ENCODE measurements at places on chromosomes 1 and 21.
A peak's percentile ranks its signal among the peaks of the same experiment; 100 is the strongest.

GRCh38 chr1:94793296-94793656, 26.9 kb upstream of the SLC44A3 start:
- no peak for DNase-seq

DNA sequence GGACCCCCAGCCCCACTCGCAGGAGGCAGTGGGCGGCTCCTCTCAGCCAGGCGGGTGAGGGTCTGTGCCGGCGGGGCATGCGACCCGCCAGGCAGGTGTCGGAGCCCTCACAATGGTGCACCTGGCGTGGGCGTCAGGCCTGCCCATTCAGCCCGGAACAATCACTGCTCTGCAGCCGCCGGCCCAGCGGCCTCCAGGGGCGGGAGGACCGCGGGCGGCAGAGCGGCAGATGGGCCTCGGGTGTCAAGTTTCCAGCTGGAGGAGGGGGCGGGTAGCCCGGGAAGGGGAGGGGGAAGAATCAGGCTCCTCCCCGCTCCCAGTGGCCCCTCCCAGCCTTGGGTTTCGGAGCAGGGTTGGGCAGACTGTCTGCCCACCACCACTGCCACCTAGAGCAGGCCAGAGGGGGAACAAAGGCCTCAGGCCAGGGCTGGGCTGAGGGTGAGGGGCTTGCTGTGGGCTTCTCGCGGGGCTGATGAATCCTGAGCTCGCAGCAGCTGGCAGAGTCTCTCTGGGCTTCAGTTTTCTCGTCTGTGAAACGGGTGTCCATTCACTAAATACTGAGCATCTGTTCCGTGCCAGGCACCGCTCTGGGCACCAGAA, 39.5 kb upstream of the CASZ1 start:
- DNase-seq: no peak

GRCh38 chr1:194809215-194809614, 1622.8 kb upstream of the B3GALT2 start:
- DNase-seq: no peak

GRCh38 chr1:197485790-197486189, 217.7 kb downstream of the CRB1 start:
- DNase-seq: no peak

DNA sequence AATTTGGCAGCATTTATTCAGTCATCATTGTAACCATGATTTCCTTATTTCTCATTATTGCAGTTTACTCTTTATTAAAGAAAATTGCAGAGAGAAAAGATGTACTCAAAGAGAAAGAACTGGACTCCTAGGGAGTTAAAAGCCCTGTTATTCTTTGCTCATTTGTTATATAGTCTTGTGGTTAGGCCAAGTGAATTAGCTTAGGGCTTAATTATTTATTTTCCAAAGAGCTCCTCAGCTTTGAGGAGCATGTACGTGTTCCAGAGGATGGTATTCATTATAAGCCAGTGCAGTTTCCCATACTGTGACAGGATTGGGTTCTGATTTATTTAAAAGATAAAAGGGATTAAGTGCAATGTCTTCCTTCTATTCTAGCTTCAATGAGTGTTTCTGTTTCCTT, 86.4 kb downstream of the GPR161 start:
- no peak for DNase-seq

GRCh38 chr1:208538078-208538477, 293.9 kb upstream of the PLXNA2 start:
- DNase-seq: no peak

DNA sequence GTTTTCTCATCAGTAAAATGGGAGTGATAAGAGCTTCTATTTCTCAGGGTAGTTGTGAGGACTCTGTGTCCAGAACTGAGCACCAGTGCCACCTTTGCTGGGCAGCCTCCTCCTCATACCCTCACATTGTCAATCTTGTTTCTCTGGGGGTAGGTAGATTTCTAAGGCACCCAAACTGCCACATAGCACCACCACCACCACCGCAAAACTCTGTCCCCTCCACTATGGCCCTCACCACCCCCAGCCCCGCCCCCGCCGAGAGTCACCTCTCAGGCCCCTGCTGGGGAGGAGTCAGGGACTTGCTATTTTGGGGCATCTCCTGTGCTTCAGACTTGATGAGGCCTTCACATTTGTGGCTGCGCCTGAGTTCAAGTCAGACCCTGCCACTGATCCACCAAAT, 549.2 kb downstream of the PTPRU start:
- no peak for DNase-seq

DNA sequence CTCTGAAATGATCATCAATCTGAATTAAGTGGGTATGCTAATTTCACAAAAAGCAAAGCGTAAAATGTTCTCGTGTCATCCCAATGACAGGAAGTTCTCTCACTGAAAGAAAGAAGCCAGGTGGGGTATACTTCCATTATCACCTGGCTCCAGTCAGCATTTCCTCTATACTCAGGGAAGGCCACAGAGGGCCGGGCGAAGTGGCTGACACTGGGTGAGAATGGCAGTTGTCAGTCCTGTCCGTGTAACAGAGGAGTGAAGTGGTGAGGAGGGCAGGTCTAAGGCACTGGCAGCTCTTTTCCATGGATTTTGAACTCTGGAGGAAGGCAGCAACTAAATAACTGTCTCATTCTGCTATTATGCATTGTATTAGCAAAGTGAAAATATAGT, 60.4 kb downstream of the CAPN2 start:
- no peak for DNase-seq

DNA sequence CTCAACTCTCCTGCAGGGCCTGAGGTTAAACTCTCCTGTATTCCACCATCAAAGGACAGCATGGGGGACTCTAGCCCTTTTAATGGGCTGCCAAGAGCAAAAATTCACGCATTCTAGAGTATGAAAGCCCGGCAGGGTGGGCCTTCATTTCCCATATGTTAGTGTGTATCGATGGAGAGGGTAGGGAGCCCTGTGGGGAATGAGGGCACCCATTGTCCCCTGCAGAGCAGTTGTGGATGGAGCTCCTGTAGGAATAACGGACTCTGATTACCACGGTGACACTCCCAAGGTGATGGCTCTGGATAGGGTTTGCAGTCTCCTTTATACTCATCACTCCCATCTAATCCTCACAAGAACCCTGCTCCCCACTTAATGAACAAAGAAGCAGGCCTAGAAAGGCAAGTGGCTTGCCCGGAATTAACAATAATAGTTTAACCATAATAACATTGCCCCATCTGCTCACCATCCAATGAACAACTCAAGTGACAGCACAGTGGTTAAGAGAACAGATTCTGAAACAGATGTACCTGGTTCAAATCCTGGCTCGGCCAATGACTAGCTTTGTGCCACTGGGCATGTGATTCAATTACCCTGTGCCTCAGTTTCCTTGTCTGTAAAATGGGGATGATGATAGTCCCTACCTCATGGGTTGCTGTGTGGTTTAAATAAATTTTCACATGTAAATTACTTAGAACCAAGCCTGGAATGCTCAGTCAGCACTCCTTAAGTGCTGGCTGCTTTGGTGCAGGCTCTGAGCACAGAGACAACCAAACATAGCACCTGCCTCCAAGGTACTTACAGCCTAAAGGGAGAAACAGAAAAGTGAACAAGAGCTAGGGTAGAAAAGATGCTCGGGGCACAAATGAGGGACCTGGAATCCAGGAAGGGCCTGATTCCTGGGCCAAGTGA, 29.0 kb downstream of the HIVEP3 start:
- no peak for DNase-seq

DNA sequence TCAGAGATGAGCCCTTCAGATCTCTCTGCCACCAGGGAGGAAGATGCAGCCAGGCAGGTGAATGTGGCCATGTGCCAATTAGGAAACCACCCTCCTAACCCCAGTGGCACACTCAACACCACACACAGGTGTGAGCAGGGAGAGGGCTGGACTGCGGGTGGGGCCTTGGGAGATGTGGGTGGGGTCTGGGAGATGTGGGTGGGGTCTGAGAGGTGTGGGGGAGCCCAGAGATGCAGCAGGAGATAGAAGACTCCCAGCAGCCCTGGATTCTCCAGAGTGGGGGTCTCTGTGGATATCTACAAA, 43.2 kb upstream of the COL6A1 start:
- DNase-seq: no peak

- DNase-seq: no peak
Measured at GRCh38 chr1:5793516-5793915, 198.7 kb downstream of the NPHP4 start.

DNA sequence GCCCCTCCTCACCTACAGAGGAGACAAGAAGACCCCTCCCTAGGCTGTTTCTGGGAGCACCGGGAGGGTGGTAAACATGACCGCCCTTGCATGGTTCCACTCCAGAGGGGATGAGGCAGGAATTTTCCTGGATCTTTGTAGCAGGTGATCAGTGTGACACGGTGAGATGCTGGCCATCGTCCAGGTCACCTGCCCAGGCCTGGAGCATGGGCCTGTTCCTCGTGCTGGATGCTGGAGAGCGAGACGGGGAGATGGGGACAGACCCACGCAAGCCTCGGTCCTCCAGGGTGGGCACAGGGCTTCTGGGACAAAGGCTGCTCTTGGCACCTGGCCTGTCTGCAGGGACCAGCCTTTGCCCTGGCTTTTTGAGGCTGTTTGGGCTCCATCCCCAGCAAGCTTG, 46.2 kb downstream of the DMRTB1 start:
- DNase-seq: no peak

- DNase-seq: peak; percentile 78
Measured at GRCh38 chr1:179809506-179810366, 66.6 kb downstream of the FAM163A start.

GRCh38 chr1:81550753-81551152, 250.0 kb upstream of the ADGRL2 start:
- no peak for DNase-seq

DNA sequence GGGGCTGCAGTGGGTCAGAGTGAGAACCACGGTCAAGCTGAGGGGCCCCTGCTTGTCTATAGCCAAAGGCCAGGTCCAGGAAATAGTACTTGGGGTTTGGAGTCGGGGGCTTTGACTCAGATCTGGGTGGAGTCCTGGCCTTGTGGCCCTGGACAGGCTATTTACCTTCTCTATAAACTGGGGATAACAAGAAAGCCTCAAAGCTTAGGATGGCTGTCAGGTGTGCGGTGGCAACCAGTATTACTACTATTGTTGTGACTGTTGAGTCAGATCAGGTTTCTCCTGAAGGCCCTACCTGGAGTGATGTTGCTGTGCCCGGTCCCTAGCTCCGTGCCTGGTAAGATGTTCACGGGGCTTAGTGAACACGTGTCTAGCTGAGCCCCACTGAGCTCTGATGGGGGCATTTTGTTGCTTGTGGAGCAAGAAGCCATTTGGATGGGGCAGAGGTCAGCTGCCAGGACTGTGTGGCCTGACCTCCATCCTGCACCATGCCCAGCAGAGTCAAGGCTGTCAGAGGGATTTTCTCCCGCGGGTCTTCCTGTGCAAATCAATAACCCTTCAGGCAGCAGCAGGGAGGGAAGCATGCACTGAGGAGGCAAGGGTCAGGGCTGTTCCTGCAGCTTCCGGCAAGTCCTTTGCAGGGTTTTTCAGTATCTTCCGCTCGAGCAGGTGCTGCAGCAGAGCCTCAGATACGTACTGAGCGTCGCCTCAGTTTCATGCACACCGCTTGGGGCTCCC, 170.3 kb downstream of the CAMTA1 start:
- no peak for DNase-seq

DNA sequence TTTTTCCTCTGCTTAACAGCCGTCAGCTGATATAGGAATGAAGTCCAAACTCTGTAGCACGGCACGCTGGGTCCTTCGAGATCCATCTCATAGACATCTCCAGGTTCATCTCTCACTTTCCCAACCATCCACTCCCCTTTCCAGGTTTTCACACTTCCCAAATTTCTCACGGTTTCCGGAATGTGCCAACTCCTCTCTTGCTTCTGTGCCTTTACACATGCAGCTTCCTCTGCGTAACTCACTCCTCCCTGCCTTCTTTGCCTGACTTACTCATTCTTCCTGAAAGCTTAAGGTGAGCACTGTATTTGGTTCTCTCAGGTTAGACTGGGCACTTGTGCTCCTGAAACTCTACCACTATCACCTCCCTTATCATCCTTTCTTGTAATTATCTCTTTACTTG, 168.4 kb downstream of the PCNX2 start:
- no peak for DNase-seq

DNA sequence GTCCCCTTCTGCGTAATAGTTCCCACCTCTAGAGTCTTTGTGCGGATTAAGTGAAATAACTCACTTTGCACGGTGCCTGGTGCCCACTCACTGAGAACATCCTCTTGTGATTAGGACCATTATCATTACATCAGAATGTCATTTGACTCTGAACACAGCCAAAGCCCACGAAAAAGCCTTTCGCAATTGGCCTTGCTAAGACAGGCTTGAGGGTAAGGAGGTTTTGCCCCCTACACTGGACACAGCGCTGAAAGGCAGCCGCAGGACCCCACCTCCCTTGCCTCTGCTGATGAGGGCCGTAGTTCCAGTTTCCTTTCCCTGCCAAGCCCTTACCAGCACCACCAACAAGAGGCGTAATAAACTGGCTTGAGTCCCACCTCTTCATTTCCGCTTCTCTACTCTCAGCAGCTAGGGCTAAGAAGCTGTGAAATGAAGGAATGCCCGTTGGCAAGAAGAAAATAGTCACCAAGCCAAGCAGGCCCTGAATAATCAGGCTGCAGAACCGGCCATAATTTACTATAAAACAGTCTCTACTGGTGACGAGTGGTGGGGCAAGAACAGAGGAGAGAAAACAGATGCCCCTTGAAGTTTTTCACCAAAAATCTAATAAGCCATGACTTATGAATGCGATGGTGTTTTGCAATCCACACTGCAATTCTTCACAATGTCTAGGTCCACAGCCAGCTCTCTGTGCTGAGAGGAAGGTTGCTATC, 53.1 kb downstream of the SH3GLB1 start:
- DNase-seq: no peak

DNA sequence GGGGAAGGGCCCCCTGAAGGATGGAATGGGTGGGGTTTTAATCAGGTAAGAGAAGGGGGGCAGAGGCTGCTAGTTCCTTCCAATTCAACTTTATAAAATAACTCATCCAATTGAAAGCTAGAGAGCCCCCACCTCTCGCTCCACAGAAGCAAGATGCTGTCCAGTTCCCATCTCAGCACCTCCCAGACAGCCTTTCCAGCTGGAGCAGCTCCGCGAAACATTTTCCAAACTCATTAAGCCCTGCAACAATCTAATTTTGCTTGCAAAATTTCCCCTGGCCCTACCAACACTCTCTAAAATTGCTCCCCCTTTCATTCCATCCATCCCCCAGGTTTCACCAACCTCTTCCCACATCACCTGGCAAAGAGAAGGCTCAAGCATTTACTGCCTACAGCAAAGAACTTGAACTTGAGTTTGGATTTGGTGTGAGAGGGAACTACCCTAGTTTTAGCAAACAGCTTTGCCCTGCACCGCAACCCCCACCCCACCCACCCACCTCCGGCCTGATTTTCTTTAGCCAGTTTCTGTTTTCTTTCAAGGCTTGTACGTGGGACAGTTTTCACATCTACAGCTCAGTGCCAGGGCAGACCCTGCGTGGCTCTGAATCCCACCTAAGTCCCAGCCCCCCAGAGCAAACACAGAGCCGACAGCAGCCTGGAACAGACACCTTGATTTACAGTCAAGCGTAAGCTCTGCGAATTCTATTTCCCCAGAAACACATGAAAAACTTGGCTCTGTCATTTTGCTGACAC, 46.7 kb downstream of the SYF2 start:
- no peak for DNase-seq

DNA sequence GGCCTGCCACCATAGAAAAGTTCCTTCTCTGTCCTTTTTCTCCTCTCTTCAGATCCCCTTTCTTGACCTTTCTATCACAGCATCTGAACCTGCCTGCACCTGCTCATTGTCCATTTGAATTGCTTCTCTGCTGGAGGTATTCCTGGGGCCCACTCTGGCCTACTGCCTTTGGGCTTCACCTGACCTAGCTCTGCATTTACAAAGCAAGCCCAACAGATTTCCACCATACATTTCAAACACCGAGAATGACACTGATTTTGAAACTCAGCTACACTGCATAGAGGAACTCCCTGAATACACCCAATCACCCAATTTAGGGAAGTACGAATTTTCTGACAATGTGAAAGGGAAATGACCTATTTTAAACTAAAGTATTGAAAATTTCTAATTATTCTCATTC, 284.5 kb upstream of the USP25 start:
- peak; percentile 34 for DNase-seq
